ENCODE measurements at places on chromosomes 4 and X.

DNA sequence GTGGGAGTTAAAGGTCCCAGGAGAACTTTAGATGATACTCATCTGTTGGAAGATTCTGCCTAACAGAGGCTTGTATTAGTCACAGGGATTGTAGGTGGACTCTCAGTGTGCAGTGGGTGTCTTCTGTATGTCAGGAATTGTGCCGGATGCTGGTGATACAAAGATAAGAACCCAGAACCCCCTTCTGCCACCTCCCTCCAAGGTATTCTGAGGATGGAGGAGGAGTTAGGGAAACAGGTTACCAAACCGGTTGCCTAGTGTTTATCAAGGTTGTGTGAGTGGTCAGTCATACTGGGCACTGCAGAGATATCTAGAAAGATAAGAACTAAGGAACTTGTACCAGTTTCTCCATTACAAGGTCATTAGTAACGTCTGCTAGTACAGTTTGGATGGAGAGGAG is 61.6 kb downstream of the PTTG2 start:
- DNase-seq = no peak

GRCh38 chr4:124060261-124060918 is 652.1 kb downstream of the ANKRD50 start:
- no peak for DNase-seq

DNA sequence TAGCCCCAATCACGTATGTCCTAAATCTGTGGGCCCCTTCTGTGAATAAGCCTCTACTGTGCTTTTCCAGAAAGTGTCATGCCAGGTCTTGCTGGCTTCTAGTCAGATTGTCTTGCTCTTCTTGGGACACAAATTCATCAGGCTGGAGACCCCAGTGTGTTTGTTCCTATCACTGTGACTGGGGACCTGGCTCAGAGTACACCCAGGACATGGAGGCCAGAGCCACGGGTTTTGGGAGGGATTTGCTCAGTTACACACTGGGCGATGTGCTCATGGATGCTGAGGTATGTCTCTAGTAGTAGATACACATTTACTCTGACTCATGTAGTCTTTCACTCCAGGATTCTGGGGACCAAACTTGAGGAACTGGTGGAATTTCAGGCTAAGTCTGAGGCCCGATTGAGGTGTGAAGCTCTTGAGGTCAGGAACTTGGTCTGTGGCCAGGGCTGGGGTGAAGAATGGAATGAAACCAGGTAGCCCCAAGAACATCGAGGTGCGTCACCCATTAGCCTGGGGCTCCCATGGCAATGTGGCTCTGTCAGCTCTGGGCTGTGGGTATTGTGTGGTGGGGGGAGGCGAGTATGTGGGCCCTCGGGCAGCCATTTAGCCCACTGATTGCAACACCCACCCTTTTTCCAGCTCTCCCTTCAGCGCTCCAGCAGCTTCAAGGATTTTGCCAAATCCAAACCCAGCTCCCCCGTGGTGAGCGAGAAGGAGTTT is 7.7 kb downstream of the SASH3 start:
- DNase-seq = no peak

- no peak for DNase-seq
Measured at GRCh38 chr4:25835384-25835783, 27.4 kb downstream of the SEL1L3 start.

GRCh38 chr4:156568041-156568440 is 403.6 kb downstream of the PDGFC start:
- no peak for DNase-seq

GRCh38 chrX:134658760-134659023 is 421 bp upstream of the PLAC1 start:
- no peak for DNase-seq

GRCh38 chr4:48242511-48243195 is 27.0 kb downstream of the TEC start:
- DNase-seq = no peak

GRCh38 chrX:56343219-56343618 is 111.1 kb downstream of the KLF8 start:
- DNase-seq = no peak

GRCh38 chr4:80173401-80173800 is 23.9 kb upstream of the PRDM8 start:
- no peak for DNase-seq

DNA sequence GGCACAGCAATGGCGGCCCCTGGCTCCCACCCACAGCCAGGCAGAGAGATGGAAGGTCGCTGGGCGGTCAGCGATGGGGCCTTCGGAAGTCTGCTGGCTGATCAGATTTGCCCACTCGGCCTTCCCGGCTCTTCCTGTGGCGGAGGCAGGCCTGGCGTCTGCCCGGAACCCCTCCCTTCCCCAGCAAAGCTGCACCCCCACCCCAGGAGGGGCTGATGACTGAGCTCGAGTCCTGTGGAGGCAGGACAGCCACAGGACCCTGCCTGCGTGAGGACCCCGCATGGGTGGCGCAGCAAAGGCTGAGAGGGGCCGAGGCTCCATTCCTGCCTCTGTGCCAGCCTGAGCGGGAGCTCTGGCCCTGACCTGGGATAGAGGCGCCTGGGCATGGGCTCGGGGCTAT is 34.8 kb downstream of the TACC3 start:
- DNase-seq = no peak

DNA sequence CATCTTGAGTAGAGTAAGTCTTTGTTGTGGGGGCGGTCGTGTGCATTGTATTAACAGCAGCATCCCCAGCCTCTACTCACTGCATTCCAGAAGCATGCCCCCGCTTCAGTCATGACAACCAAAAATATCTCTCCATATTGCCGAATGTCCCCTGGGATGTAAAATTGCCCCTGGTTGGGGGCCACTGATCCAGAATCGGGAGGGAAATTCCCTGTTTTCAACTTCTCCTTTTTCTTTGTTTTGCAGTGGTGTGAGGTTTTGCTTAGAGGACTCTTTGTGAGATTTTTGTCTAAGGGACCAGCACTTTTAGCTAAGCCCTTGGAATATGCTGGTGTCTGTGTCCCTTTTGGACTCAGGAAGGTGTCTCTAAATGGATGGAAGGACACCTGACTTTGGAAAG is 3.0 kb upstream of the IL13RA1 start:
- no peak for DNase-seq

DNA sequence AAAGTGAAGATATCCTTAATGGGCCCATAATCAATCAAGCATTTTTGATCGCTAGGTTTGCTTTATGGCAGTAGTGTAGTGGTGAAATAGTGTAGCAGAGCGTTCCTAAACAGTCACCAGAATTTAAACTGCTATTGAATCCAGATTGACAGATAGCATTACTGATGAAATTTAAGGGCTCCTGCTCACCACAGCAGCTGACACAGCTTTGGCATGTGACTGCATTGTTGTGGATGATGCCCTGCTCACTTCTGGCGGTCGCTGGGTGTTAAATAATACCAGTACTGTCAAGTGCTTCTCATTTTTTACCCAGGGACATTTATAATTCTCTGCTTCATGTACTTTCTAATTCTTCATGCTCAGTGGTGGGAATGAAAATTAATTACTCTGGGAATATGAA is 102.0 kb upstream of the ARHGAP24 start:
- DNase-seq = no peak

GRCh38 chr4:187965726-187966125 is 29.8 kb upstream of the ZFP42 start:
- DNase-seq = no peak

DNA sequence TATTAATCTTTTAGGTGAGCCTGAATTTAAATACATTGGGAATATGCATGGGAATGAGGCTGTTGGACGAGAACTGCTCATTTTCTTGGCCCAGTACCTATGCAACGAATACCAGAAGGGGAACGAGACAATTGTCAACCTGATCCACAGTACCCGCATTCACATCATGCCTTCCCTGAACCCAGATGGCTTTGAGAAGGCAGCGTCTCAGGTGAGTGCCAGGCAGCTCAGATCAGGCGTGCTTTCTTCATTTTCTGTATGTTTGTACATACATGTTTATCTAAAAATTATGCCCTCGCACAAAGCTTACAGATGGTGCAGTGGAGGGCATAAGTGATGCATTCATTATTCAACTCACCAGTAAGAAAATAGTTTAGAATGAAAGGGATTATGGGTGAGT is 85.6 kb downstream of the CPE start:
- DNase-seq = no peak
